ENCODE measurements at places on chromosomes 5 and 9.

GRCh38 chr9:128257086-128257825, 18.6 kb downstream of the GOLGA2 start:
- DNase-seq: no peak

- peak; percentile 65 for DNase-seq
Measured at GRCh38 chr9:124684169-124684568, 86.9 kb downstream of the NR6A1 start.

GRCh38 chr9:3043369-3043768, 199.5 kb upstream of the PUM3 start:
- no peak for DNase-seq

DNA sequence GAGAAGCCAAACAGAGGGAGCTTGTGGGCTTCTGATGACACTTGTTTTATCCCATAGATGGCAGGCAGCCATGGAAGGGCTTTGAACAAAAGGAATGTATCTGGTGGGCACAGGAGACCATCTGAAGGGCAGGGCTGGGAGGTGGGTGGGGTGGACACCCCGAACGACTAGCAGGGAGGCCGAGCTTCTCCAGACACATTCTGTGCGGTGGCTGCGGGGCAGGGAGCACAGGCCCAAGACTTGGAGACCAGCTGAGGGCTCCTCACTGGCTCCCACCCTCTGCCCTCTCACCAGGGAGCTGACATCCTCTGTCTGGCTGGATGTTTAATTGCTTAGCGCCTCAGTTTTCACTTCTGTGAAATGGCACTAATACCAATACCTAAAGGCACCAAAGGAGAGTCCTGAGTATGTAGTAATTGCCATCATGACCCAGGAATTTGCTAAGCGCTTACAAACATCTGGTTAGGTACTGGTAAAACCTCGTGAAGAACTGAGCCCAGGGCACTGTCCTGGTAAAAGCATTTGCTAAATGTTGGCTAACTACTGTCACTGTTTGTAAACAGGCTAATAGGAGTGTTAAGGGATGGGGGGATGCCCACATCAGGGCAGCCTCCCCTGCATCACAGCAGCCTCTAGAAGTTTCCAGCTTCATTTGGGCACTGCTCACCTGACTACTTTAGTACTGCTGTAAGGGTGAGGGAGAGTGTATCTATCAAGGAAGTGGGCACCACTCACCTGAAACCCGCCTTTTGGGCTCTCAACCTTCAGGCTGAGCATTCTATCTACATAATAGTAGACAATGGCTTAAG, 2.1 kb upstream of the PHF2 start:
- no peak for DNase-seq

GRCh38 chr9:79651251-79651795, 79.6 kb downstream of the TLE4 start:
- no peak for DNase-seq

DNA sequence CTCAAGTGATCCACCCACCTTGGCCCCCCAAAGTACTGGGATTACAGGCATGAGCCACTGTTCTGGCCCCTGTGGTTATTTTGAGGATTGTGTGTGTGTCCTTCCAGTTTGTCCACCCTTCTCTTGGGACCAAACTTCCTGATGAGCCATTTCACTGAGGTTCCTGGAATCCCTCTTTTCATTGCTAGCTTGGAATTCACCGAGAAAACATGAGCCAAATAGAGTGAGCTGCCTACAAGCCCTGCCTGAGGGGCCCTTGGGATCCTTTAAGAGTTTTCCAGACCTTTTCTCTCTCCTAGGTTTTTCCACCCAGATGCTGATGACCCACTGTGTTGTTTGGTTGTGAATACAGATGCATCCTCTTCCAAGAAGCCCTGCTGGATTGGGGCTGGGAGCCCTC, 13.2 kb upstream of the KIF12 start:
- DNase-seq: no peak

DNA sequence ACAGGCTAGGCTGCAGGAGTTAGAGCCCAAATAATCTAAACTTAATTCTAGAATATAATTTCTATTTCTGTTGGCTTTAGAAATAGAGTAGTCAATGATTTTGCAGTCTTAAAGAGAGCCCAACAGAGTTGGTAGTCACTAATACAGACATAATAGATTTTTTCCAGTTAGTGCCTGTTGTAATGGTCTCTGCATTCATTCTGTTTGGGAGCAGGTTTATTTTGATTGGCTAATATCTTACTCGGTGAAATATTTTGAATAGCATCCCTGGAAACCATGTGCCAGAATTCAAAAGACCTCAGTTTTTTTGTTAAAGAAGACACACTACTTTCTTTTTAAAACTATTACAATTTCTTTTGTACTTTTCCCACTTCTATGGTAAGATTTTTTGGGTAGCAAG, 107.2 kb downstream of the RASGRF2 start:
- DNase-seq: no peak

- DNase-seq: no peak
Measured at GRCh38 chr9:18255747-18256146, 218.2 kb upstream of the ADAMTSL1 start.
